ENCODE measurements at places on chromosomes 3 and 15. TPM values are rescaled to one million over a fixed set of nuclear protein-coding genes. Genes with fewer than 3 reads are reported as not detected.

GRCh38 chr3:122343654-122344053 is 18.6 kb downstream of the CSTA start:
- H3K4me3 ChIP-seq, result no peak overlapping the region
- H3K27ac ChIP-seq, result no peak overlapping the region
- DNase-seq, result no peak
- H3K36me3 ChIP-seq, result no peaks in the 10 kb centered on the region
- no peaks in the 10 kb centered on the region for H3K27me3 ChIP-seq
- no peaks in the 10 kb centered on the region for H3K4me1 ChIP-seq

DNA sequence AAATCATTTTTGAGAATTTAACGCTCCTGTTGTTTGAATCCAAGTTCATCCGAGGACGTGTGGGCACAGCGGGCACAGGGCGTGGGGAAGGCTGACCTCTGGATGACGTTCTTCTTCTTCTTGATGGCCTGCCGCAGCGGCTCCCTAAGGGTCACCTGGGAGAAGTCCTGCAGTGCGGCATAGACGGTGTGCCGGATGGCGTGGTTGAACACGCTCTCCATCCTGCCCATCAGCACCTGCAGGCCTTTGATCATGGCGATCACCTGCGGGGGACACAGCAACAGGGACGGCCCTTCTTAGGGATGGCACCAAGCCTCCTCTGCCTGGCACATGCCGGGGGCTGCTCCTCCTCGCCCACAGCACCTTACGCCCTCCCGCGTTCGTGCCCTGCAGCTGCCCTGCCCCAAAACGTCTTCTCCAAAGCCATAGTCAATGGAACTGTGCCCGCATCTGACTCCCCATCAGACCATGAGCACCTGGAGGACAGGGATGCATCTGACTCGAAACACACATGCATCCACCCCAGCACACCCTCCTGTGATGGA is 61.5 kb downstream of the CYFIP1 start:
- H3K4me1 ChIP-seq, result no peaks in the 10 kb centered on the region
- H3K27me3 ChIP-seq, result no peaks in the 10 kb centered on the region
- no peak overlapping the region for H3K27ac ChIP-seq
- no peak for DNase-seq

DNA sequence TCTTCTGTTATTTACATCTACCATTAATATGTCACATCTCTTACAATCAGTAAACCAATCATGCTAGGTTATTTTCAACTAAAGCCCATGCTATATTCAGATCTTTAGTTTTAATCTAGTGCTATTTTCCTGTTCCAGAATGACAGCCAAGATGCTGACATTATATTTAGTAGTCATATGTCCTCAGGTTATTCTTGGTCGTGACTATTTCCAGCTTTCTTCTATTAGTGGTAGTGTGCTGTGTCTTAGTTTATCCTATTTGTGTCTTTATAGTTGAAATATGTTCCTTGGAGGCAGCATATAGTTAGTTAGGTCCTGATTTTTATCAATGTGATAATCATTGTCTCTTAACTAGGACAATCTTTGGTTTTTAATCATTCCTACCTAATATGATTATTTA is 566.5 kb downstream of the CADM2 start:
- H3K27me3 ChIP-seq, result no peaks in the 10 kb centered on the region
- no peaks in the 10 kb centered on the region for H3K36me3 ChIP-seq
- H3K27ac ChIP-seq, result no peak overlapping the region
- H3K4me1 ChIP-seq, result no peaks in the 10 kb centered on the region
- no peak for DNase-seq
- no peak overlapping the region for H3K4me3 ChIP-seq

DNA sequence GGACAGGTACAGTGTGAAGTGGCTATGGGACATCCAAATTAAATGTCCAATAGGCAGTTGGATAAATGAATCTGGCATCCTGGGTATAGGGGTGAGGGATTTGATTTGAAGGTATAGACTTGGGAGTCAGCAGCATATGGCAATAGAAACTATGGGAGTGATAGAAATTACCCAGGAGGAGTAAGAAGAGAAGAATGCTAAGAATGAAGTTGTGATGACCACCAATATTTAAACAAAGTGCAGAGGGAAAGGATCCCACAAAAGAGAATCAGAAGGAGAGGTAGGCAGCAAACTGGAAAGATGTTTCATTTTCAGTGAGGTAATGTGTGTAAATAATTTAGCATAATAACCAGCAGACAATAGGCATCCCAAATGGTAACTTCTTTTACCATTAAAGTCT is 13.8 kb upstream of the MSL2 start:
- H3K4me1 ChIP-seq, result no peaks in the 10 kb centered on the region
- DNase-seq, result no peak
- H3K4me3 ChIP-seq, result no peak overlapping the region
- H3K27ac ChIP-seq, result no peak overlapping the region

DNA sequence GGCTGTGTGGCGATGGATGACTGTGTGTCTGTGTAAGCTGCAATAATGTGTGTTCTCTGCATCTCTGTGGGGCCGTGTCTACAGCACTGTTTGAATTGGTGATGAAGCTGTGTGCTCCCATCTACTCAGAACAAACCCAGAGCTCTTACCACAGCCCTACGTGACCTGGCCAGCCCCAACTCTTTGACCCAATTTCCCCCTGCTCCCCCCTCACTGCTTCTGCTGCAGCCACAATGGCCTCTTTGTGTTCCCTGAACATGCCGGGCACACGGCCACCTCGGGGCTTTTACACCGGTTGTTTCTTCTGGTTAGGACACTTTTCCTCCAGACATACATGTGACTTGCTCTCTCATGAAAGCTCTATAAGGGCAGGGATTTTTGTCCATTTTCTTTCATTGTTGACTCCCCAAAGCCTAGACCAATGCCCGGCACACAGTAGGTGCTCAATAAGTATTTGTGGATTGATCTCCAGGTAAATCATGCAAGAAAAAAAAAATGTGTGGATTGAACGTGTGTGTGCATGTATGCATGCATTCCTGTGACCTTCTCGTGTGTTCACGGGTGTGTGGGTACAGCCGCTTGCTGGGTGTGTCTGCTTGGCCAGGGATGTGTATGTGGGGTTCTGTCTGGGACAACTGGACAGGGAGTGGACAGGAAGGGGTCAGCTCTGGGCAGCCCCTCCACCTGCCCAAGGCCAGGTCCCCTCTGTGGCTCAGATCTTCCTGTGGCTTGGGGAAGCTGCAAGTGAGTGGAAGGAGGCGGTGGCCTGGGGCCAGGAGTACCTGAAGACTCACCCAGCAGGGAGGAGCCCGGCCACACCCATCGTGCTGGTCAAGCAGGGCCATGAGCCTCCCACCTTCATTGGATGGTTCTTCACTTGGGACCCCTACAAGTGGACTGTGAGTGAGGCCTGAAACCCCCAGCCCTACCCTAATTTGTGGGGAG is 14.8 kb downstream of the VILL start:
- H3K4me1 ChIP-seq, result peaks cover 8% of the 10 kb centered on the region
- no peak overlapping the region for H3K4me3 ChIP-seq
- H3K27me3 ChIP-seq, result no peaks in the 10 kb centered on the region
- no peaks in the 10 kb centered on the region for H3K36me3 ChIP-seq

DNA sequence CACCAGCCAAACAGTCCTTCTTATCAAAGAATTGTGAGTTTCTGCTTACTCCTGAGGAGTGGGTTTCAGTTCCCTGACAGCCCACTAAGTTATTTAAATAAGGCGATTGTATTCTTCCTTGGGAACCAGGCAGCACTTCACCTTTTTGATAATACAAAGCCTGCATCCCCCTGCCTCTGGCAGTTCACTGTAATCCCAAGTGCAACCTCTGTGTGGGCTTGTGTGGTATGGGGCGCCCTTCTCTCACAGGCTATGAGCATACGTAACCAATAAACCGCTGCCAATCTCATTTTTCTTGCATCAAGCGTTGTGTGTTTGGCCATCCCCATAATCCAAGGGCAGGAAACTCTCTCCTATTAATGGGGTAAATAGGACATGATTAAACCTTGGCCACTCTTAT is 1025.6 kb downstream of the NSUN3 start:
- no peak overlapping the region for H3K4me3 ChIP-seq
- H3K36me3 ChIP-seq, result no peaks in the 10 kb centered on the region
- H3K27me3 ChIP-seq, result no peaks in the 10 kb centered on the region
- no peaks in the 10 kb centered on the region for H3K4me1 ChIP-seq
- no peak overlapping the region for H3K27ac ChIP-seq

DNA sequence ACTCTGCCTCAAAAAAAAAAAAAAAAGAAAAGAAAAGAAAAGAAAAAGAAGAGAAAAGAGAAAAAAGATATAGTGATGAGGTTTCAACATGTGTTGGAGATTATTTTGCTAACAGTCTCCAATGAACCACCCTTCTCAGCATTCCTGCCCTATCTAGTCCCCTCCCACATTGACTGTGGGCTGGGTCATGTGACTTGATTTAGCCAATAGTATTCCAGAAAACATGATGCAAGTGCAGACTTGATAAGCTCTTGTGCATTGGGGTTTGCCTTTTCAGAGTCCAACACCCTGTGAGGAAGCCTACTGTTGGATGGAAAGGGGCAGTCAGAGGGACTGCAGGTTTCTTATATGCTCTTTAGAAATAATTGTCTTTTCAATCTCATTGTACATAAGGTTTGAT is 37.8 kb upstream of the MED12L start:
- H3K4me3 ChIP-seq, result no peak overlapping the region
- no peak overlapping the region for H3K27ac ChIP-seq
- H3K36me3 ChIP-seq, result no peaks in the 10 kb centered on the region
- DNase-seq, result no peak

DNA sequence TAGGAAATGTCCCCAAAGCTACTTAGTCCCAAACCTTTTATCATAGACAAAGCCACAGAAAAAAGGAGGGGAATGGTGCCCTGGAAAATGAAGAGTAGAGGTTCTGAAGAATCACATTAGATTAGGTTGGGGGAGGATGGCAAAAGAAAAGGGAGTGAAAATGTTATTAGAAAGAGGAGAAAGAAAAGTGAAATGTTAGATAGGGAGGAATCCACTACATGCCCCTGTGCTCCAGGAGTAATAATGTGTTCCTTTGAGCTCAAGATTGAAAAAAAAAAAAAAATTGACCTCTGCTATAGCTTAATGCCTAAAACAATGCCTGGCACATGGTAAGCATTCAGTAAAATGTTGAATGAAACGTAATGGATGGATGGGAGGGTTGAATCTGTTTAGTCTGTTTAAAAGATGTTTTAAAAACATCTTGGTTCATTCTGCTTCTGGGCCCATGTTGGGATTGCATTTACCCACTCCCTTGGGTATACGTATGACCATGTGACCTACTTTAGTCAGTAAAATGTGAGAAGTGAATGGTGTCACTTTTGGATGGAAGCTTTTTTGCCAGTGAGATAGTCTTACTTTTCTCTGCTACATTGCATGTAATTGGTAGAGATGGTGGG is 19.0 kb downstream of the MAPK6 start:
- no peaks in the 10 kb centered on the region for H3K4me1 ChIP-seq
- H3K4me3 ChIP-seq, result no peak overlapping the region
- no peaks in the 10 kb centered on the region for H3K36me3 ChIP-seq
- no peak for DNase-seq
- no peaks in the 10 kb centered on the region for H3K27me3 ChIP-seq
- no peak overlapping the region for H3K27ac ChIP-seq

- H3K27ac ChIP-seq, result no peak overlapping the region
- H3K4me3 ChIP-seq, result no peak overlapping the region
- no peaks in the 10 kb centered on the region for H3K4me1 ChIP-seq
- peak; percentile 60 for DNase-seq
- no peaks in the 10 kb centered on the region for H3K36me3 ChIP-seq
Observed at GRCh38 chr15:73325191-73325861, 43.4 kb downstream of the HCN4 start.

DNA sequence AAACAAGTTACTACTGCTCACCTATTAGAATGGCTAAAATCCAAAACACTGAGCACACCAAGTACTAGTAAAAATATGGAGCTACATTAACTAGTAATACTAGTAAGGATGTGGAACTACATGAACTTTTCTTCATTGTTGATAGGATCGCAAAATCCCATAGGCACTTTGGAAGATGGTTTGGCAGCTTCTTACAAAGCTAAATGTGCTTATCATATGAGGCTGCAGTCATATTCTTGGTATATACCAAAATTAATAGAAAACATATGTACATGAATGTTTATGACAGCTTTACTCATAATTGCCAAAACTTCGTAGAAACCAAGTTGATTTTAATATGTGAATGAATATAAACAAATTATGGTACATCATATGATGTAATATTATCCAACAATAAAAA is 366.8 kb upstream of the KCNMB2 start:
- H3K27ac ChIP-seq, result no peak overlapping the region
- H3K36me3 ChIP-seq, result no peaks in the 10 kb centered on the region
- H3K4me3 ChIP-seq, result no peak overlapping the region
- H3K4me1 ChIP-seq, result peaks cover 16% of the 10 kb centered on the region
- no peaks in the 10 kb centered on the region for H3K27me3 ChIP-seq

DNA sequence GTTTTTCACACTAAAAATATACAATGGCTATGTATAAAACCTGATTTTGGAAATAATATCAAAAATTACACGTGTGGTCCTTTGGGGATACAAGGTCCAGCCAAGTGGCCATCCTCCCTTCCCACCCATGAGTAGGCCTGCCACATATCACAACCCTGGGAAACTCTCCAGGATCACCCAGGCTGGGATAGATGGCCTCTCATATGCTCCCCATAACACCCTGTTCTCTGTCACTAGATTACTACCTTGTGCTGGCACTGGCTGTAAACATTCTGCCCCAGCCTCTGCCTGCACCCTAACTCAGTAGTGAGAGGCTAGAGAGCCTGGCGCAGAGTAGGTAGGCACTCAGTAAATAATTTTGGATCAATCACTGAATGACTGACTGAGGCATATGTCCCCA is 52.1 kb downstream of the CLDN18 start:
- DNase-seq, result no peak
- no peaks in the 10 kb centered on the region for H3K4me1 ChIP-seq
- H3K36me3 ChIP-seq, result peaks cover 18% of the 10 kb centered on the region
- H3K27me3 ChIP-seq, result no peaks in the 10 kb centered on the region
- no peak overlapping the region for H3K4me3 ChIP-seq
- no peak overlapping the region for H3K27ac ChIP-seq

DNA sequence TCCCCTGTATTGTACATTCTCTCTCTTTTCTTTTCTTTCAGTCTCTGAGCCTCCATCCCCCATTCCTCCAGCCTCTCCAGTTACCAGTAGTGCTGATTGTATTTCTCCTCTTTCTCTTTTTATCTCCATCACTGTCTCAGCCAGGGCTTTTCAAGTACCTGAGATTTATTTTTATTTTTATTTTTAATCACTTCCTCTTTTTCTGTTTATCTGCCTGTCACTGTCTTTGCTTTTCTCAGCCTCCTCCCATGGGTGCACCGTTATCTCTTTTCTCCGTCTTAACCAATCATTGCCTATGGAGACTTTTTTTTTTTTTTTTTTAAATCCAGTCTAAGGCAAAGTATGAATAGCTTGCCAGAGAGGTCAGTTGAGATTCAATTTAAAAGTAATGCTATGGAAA is 359.3 kb downstream of the GAP43 start:
- no peaks in the 10 kb centered on the region for H3K36me3 ChIP-seq
- H3K4me3 ChIP-seq, result no peak overlapping the region
- H3K4me1 ChIP-seq, result no peaks in the 10 kb centered on the region
- H3K27me3 ChIP-seq, result no peaks in the 10 kb centered on the region
- no peak overlapping the region for H3K27ac ChIP-seq

Gene SNX22
- total RNA-seq, result not detected

Gene NOP10
- 121 TPM for total RNA-seq

Gene ADGRG7
- not detected for total RNA-seq

Gene MESP1
- 3.6 TPM for total RNA-seq

Gene HYPK
- total RNA-seq, result 3.6 TPM

All from sigmoid colon (tissue), 7 donors.